ENCODE measurements at places on chromosomes 7 and 10.

DNA sequence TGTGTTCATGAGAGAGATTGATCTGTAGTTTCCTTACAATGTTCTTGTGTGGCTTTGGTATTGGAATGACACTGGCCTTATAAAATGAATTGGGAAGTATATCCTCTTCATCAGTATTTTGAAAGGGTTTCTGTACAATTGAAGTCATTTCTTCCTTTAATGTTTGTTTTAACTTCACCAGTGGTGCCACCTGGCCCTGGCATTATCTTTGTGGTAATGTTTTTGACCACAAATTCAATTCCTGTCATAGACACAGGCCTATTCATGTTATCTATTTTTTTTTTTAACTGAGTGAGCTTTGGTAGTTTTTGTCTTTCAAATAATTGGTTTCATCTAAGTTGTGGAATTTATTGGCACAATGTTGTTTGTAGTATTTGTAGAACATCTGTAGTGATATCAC lies 127.7 kb downstream of the CDK14 start:
- DNase-seq: no peak

DNA sequence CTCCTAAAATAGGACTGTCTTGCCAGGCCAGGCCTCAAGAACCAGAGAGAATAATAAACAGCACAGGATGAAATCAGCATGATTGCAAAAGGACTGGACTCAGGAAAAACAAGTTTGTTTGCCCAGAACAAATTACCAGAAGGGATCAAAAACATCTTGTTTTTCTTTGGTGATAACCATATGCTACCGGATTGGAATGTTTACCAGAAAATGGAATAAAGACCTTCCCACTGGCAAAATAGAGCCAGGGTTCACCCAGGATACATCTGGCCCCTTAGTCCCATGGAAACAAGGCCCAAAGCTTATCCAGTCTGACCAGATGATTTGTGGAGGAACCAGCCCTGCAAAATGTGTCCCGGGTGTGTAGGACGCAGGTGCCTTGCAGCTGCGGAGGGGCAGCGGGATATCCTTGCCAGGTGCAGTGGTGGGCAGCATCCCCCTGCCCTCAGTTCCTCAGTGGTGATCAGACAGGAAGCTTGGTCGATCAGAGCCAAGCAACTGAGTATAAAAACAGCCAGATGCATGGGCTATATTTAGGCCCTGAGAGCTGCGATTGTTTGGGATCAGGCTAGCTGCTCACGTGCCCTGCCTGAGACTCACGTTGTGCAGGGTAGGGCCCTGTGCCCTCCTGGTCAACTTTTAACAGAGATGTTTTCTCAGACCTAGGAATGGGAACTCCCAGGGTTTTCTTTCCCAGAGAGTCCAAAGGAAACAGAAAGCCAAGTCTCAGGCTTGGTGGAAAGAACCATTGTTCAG lies 4.6 kb upstream of the ZNF22 start:
- no peak for DNase-seq

DNA sequence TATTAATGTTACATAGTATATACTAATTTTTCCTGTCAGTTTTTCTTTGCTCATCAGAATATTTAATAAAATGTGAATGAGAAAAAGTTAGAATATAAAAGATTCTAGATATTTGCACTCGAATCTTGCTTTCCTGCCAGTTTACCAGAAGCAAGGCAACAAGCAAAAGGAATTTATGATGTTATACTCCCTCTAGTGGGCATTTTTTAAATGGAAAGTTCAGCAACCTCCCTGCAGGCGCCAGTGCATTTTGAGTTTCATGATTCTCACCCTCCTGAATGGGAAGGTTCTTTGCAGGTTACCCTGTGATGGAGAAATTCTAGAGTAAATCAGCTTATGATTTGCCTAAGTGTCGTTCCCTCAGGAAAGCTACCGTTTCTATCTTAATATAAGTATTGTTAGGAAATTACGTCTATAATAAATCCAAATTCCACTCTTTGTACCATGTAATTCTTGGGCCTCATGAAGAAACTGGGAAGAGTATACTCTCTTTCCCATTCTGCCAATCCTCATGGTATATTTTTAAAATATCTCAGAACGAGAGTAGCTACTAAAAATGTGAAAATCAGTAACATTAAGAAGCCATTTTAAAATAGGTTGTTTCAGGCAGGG lies 350.0 kb downstream of the CRPPA start:
- peak; percentile 39 for DNase-seq

GRCh38 chr7:78280276-78280675 lies 481.7 kb downstream of the PHTF2 start:
- no peak for DNase-seq

GRCh38 chr7:136036336-136036735 lies 59.2 kb upstream of the MTPN start:
- DNase-seq: no peak

GRCh38 chr10:32489158-32489557 lies 43.2 kb downstream of the CCDC7 start:
- no peak for DNase-seq

DNA sequence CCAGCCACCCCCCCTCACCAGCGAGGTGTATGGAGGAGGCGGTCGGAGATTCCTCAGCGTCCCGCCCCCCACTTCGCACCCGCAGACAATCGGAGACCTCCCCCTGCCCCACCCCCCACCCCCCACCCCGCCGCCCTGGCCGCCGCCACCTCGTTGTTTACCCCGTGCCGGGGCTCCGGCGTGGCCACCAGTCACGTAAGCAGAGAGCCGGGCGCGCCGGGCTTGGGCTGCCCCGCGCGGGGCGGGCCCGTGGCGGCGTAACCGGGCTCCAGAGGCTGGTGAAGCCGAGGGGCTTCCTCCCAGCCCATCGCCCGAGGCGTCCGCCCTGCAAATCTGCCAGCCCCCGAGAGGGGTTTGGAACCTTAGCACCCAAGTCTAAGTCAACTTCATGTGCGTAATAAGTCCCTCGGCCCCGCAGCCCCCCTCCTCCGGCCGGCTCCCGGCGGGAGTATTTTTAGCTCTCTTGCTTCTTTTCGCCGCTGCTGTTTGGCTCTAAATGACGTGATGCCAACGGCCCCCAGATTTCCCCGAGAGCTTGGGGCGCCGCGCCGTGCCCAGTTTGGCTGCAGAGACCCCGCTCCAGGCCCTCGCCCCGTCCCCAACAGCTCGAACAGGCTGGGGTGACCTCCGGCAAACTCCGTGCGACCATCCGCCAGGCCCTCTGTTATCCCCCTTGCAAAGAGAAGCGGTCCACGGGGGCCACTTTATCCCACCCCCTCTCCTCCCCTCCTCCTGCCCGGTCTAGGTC lies 2.7 kb downstream of the MXI1 start:
- no peak for DNase-seq

GRCh38 chr10:79394664-79395063 lies 47.4 kb downstream of the PPIF start:
- no peak for DNase-seq

DNA sequence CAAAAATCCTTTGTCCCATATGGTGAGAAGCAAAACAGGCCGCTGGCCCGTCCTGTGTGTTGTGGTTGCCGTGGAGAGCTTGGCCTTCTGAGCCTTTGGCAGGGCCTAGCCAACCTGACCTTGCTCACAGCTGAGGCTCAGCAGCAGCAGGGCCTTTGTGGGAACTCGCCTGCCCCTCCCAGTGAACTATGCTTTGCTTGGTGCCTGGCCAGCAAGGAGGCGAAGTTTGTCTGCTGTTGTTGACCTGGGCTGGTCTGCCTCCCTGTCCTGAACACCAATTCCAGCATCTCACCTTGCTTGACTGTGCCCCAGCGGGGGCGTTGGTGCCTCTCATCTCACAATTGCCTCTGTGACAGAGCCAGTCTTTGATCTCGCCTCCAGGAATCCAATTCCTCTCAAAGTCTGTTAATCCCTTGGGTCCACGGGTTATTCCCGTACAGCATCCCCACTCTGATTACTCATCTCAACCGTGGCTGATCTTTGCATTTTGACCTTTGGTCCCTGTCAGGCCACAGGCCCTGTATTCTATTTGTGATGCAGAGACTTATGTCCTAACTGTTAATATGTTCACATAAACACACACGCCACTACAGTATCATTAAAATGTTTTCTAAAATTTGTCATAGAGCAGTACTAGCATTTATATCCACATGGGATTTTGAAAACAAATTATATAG lies 22.6 kb downstream of the EPDR1 start:
- no peak for DNase-seq

- DNase-seq: no peak
These were observed 72.7 kb downstream of the BTAF1 start for GRCh38 chr10:91996266-91996665.

DNA sequence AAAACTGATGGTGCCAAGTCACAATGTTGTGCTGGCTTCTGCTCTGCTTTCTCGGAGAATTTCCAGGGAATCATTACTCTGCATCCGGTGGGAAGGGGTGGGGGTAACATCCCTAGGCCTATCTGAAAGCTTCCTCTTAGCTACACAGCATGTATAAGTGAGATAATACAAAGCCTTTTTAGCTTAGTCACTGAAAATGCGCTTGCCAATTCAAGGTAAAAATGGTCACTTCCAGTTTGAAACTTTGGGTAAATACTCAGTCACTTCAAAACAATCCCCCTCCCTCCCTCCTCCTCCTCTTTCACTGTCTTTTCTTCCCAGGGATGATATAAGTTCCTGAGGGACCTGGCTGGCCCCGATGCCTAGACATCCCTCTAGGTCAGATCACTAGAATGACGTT lies 57.3 kb upstream of the APBB1IP start:
- no peak for DNase-seq

GRCh38 chr7:4724648-4725013 lies 42.5 kb downstream of the FOXK1 start:
- DNase-seq: no peak

- DNase-seq: peak; percentile 32
These were observed 46.6 kb upstream of the GRID1 start for GRCh38 chr10:86413046-86413728.

GRCh38 chr7:20153567-20153966 lies 63.6 kb downstream of the MACC1 start:
- no peak for DNase-seq

- DNase-seq: no peak
These were observed 16.8 kb upstream of the CRTAC1 start for GRCh38 chr10:98047009-98047741.

- DNase-seq: no peak
These were observed 17.2 kb upstream of the NME8 start for GRCh38 chr7:37831244-37831643.

- no peak for DNase-seq
These were observed 134.1 kb downstream of the ADARB2 start for GRCh38 chr10:1603181-1603580.

DNA sequence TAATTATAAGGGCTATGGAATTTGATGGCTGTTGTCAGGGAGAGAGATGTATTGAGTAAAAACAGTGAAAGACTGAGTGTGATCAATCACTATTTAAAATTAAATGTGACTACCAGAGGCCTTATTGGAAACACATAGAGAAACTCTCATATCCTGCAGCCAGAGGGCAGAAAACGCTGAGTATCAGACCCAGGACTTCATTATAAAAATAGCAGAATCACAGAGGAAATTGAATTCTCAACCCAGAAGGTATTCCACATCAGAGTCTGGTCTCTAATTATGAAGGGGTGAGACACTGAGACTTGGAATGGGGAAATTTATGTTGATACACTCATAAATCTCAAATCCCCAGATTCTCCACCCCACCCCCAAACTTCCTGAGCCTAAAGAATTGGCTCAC lies 69.5 kb upstream of the IL6 start:
- DNase-seq: no peak

DNA sequence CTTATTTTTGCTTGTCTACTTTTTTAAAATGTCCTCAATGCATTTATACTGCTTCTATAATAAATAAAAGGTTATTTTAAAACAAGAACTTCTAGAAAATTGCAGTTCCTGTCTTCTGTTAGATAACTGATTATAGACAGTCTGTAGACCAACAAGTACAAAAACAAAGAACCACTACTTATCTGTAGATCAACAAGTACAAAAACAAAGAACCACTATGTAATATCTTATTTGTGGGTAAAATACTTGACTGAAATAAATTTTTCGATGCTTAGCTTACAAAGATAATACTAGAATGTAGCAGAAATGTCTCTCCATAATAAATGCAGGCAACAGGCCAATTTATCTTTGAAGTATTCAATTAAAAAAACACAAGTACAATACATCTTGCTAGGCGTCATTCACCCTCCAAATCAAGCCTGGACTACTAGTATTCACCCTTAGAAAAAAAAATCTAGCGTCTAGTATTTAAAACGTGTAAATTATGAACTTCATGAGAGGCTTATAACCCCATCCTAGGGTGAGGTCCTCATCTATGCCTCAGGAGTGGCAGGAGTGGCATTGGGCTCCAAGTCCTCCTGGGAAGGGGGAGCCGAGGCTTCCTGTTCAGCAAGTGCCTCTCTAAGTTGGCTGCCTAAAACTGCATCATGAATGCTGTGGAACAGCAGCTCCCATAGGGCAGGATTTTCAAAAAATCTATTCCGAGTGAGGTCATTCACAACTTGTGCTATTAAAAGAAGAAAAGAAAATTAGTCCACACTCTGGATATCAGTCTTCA lies 26.6 kb downstream of the PSMC2 start:
- DNase-seq: no peak

DNA sequence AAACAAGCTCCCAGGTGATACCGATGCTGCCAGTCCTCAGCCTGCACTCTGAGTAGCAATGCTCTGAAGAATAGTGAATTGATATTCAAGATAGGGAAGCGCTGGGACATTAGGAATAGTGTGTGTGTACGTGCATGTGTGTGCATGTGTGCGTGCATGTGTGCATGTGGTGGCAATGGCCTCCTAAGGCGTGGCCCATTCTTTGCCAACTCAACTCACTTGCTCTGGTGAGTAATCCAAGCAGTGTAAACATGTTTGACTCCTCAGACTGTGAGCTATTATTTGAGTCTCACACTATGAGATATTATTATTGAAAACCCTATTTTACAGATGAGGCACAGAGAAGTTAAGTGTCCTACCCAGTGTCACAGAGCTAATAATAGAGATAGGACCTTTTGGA lies 186.6 kb downstream of the RAB11FIP2 start:
- DNase-seq: no peak

GRCh38 chr10:71325267-71325666 lies 6.2 kb downstream of the SLC29A3 start:
- no peak for DNase-seq

GRCh38 chr10:48503293-48503911 lies 101.5 kb downstream of the ARHGAP22 start:
- DNase-seq: no peak

DNA sequence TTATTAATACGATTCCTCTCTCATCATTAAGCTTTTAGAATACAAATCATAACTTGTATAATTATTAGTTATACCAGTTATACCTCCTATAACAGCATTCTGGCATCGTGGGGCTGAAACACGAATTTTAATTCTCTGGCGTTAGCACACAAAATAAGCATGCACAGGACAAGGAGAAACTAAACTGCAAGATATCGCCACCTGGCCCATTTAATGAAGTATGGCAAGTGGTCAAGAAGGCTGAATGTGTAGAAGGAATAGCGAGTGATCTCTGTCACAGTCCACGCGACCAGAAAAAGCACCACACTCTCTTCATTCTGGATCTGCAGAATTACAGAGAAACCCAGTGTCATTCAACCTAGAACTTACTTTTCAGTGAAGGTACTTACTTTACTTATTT lies 18.1 kb downstream of the HACD1 start:
- peak; percentile 3 for DNase-seq

GRCh38 chr7:148296994-148297644 lies 293.4 kb upstream of the C7orf33 start:
- DNase-seq: no peak

GRCh38 chr7:47343061-47343455 lies 238.9 kb downstream of the TNS3 start:
- no peak for DNase-seq

- DNase-seq: no peak
These were observed 115.4 kb downstream of the MDFIC start for GRCh38 chr7:115037128-115037802.

GRCh38 chr7:26370011-26370410 lies 78.3 kb downstream of the SNX10 start:
- DNase-seq: no peak

All from CD4-positive, alpha-beta T cell treated with Interleukin-1 beta for 1 hour (primary cell).